CD4-positive, alpha-beta T cell (primary cell): ENCODE measurements at places on chromosomes 13 and 19.

GRCh38 chr19:46990991-46991676 lies 28.5 kb upstream of the NPAS1 start:
- DNase-seq, result peak; percentile 51

GRCh38 chr13:33612641-33613638 lies 205.0 kb upstream of the RFC3 start:
- DNase-seq, result no peak

- no peak for DNase-seq
These were observed 497.7 kb downstream of the FGF9 start for GRCh38 chr13:22168437-22169190.

- DNase-seq, result no peak
These were observed 79.5 kb downstream of the KLF5 start for GRCh38 chr13:73138276-73138637.

- DNase-seq, result no peak
These were observed 181.2 kb downstream of the FGF9 start for GRCh38 chr13:21852043-21852442.

DNA sequence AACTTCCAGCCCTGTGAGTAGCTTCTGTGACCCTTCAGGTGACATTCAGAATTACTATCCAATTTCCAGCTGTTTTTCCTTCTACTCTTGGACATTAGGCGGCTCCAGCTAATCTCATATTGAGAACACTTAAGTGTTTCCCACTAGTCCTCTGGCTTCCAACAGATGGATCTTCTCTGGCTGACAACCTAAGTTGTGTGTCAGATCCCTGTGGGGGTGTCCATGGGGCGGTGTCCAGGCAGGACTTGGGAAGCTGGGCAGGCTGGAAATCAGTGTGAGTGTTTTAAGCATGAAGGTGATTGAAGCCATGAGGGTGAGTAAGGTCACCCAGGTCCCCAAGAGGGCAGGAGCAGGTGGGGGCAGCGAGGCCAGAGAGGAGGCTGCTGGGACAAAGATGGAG lies 10.1 kb downstream of the CNOT3 start:
- DNase-seq, result no peak

GRCh38 chr13:57624565-57625435 lies 6.7 kb upstream of the PCDH17 start:
- no peak for DNase-seq

GRCh38 chr13:71217827-71218226 lies 649.2 kb downstream of the DACH1 start:
- DNase-seq, result no peak

- DNase-seq, result no peak
These were observed 175.0 kb downstream of the STK24 start for GRCh38 chr13:98401934-98402333.
